Aorta (tissue), 5 donors: ENCODE measurements at places on chromosomes 3 and 15.

GRCh38 chr3:124973290-124973689 is 38.7 kb upstream of the MUC13 start:
- no peak for DNase-seq

- DNase-seq = no peak
These were observed 19.9 kb downstream of the TAMM41 start for GRCh38 chr3:11826628-11827265.

DNA sequence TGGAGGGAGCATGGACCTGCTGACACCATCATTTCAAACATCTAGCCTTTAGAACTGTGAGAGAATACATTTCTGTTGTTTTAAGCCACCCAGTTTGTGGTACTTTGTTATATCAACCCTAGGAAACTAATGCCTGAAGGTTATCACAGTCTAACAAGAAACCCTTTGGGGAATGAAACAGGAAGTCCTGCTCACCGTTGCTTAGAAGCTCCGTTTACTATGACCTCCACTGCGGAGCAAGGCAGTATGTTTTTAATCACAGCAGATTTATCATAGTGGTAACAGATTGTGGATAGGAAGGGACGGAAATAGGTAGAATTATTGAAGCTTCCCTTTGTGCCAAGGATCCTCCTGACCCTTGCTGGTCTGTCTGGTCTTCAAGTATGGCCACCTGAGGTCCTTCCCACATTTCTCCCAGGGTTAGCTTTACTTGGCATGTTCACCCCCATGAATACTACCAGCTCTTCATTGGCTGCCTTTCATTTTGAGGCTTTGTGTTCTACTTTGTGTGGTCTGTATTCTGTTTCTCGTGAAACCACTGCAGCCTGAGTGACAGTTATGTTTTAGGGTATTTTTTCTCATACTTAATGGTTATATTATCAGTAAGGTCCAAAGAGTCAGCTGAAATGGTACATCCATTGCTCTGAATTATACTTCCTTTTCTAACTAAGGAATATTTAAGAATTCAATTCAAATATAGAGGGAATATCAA is 201.6 kb downstream of the CHST2 start:
- DNase-seq = no peak

DNA sequence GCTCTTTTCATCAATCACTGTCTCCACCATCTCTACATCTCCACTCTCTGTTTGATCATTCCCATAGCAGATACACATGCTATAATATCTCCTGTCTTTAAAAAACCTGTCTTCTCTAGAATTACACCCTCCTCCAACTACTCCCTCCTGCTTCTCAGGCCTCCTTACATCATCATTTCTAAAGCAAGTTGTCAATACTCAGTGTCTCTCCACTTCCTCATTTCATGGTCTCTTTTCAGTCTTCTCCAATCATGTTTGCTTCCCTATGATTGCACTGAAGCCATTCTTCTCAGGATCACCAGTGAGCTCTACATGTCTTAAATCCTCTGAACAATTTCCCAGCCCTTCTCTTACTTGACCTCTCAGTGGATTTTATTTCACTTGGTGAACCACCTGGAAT is 87.0 kb upstream of the ZNF280D start:
- DNase-seq = no peak

DNA sequence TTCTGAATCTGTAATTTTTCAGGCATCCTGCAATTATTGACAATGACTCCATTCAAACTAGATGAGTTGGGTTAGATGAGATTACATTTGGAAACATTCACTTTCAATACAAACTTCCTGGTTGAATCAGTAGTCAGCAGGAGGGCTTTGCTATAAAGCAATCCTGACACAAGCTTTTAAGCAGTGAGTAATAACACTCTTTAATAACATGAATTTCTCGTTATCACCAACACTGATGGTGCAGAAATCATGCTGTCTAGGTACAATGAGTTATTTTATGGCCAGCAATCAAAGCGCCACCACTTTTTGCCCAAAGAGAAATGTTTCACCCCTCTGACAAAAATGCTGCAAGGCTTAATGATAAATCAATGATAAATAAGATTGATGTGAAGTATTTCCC is 474.8 kb upstream of the CNTN4 start:
- no peak for DNase-seq

GRCh38 chr3:5136211-5136918 is 14.3 kb downstream of the ARL8B start:
- no peak for DNase-seq

DNA sequence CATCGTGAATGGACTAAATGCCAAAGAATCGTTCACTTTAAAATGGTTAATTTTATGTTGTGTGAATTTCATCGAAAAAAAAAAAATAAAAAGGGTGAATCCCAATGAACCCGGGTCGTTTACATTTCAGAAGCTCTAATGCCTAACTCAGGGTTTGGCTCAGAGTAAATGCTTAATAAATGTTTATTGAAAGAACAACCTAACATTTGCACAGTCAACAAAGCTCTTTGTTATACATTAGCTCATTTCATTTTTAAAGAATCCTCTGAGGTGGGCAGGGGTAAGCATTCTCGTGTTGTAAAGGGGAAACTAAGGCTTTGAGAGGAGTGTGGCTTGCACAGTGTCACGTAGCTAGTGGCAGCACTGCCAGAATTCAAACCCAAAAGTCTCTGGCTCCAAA is 109.5 kb downstream of the RPLP1 start:
- no peak for DNase-seq

GRCh38 chr3:173983343-173983742 is 585.8 kb downstream of the NLGN1 start:
- no peak for DNase-seq

GRCh38 chr15:41811432-41812195 is 16.3 kb upstream of the JMJD7 start:
- DNase-seq = peak; percentile 89

- no peak for DNase-seq
These were observed at the start of gene SV2B for GRCh38 chr15:91099995-91100813. SV2B (plus strand) TSS chr15:91100257; CDS start chr15:91226264, 126,007 bp downstream.

- no peak for DNase-seq
These were observed 61.8 kb downstream of the SLC12A8 start for GRCh38 chr3:125150525-125151441.
